Osteoblast (primary cell): ENCODE measurements at places on chromosomes 6 and 20. TPM values are rescaled to one million over a fixed set of nuclear protein-coding genes. Genes with fewer than 3 reads are reported as not detected.

CST2 gene
- not detected in 2 replicates for total RNA-seq

DNA sequence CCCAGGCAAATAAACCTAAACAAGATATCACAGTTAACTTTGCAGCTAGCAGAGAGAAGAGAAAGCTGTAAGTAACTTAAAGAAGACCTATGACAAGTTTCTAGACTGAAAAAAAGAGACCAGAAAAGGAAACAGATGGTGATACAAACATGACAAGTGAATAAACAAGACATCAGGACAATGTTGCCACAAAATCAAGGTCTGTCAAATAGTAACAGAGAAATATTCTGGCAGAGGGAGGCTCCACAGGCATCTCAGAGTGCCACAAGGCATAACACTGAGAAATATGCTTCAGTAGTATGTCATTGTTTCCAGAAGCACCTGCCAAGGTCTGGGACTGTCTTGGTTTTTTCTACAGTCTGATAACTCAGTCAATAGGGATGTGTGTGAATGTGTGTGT is 332.2 kb downstream of the KHDRBS2 start:
- no peak for DNase-seq
- no peak overlapping the region for H3K27ac ChIP-seq
- no peaks in the 10 kb centered on the region for H3K4me1 ChIP-seq
- H3K4me3 ChIP-seq = no peak overlapping the region

- peak; percentile 68 for DNase-seq
- H3K4me1 ChIP-seq = no peaks in the 10 kb centered on the region
- H3K27me3 ChIP-seq = peaks cover 49% of the 10 kb centered on the region
- H3K36me3 ChIP-seq = no peaks in the 10 kb centered on the region
- no peak overlapping the region for H3K27ac ChIP-seq
These were observed 93.9 kb downstream of the RNASET2 start for GRCh38 chr6:166862287-166862977.

DNA sequence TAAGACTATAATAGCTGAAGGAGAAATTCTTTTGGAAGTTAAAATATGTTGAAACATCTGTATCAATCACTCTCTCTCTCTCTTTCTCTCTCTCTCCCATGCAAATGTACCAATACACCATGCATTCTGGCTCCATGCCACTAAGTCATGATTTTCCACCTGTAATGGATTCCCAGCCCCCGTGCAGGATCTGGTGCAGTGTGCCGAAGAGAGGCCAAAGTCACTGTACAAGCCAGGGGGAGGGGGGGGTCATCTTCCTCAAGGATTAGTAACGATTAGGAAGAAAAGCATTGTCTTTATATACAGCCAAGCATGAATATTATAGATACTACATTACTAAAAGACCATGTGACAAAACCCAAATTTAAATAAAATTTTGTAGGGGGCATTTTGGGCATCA is 725.1 kb downstream of the KIF16B start:
- H3K4me3 ChIP-seq = no peak overlapping the region
- H3K4me1 ChIP-seq = no peaks in the 10 kb centered on the region
- DNase-seq = no peak
- no peak overlapping the region for H3K27ac ChIP-seq

RAET1G gene
- 1.5 and 1.8 TPM in 2 replicates for total RNA-seq
